Esophagus muscularis mucosa (tissue), 4 donors: ENCODE measurements at places on chromosomes 6 and 20. TPM values are rescaled to one million over a fixed set of nuclear protein-coding genes. Genes with fewer than 3 reads are reported as not detected.

GRCh38 chr20:20815711-20816455, 103.4 kb upstream of the RALGAPA2 start:
- DNase-seq = no peak

DNA sequence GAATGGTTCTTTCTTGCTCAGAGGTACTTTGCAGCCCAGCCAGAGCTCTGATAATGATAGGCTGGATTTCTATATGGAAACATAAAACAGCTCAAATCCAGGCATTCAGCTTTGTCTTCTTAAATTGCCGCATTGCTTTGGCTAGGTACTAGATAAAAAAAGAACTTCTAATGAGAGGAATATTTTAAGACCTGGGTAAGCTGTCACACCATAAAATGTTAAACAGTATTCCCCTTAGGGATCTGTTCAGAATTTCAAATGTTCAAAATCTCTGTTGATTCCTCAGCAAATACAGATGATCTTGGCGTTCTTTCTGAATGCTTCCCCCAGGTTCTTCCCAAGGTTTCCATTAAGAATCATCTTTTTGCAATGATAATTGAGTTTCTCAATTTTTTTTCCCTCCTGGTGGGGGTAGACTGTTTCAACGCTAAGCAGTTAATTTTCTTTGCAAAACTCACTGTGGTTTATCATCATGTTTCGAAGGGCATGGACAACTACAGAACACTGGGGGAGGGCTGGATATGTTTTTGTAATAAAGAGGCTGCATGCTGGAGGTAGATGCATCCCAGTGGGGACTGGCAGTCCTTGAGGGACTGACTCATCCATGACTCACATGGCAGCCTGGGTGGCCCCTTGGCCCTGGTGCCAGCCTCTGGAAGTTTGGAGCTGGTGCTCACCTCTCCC, 31.0 kb downstream of the TIAM2 start:
- no peak for DNase-seq

GRCh38 chr20:57092112-57092899, 174.1 kb downstream of the BMP7 start:
- no peak for DNase-seq

- DNase-seq = no peak
Measured at GRCh38 chr6:163857421-163857820, 442.9 kb downstream of the QKI start.

CALHM4 gene
- total RNA-seq = not detected

- DNase-seq = no peak
Measured at GRCh38 chr6:46690911-46691451, 3.3 kb downstream of the TDRD6 start.

DNA sequence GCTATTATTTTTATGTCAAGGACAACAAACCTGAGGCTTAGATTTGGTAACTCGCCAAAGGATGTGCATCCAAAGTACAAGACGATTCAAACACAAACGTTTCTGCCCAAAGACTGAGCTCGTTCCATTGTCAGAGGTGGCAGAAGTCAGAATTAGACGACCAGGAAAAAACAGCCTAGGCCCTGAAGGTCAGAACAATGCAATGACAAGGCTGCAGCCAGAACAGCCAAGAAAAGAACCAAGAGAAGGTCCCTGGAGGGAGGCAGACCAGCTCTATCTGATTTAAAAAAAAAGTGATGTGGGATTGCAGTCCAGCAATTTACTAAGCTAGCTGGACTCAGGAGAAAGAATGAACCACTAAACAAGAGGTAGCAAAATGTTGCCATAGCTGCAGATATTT, 54.2 kb downstream of the NCOA7 start:
- no peak for DNase-seq

AVP gene
- total RNA-seq = not detected

SDCBP2 gene
- 6.2 TPM for total RNA-seq

GRCh38 chr6:131135244-131136020, at the start of gene AKAP7:
Gene AKAP7 (plus strand): TSS chr6:131135467. CDS start chr6:131135764, 297 bp downstream.
- no peak for DNase-seq

GRCh38 chr6:168989421-168989820, 264.2 kb downstream of the THBS2 start:
- no peak for DNase-seq

GRCh38 chr6:80638213-80639055, 532.0 kb downstream of the BCKDHB start:
- DNase-seq = no peak
